ENCODE measurements at places on chromosomes 4 and X.

DNA sequence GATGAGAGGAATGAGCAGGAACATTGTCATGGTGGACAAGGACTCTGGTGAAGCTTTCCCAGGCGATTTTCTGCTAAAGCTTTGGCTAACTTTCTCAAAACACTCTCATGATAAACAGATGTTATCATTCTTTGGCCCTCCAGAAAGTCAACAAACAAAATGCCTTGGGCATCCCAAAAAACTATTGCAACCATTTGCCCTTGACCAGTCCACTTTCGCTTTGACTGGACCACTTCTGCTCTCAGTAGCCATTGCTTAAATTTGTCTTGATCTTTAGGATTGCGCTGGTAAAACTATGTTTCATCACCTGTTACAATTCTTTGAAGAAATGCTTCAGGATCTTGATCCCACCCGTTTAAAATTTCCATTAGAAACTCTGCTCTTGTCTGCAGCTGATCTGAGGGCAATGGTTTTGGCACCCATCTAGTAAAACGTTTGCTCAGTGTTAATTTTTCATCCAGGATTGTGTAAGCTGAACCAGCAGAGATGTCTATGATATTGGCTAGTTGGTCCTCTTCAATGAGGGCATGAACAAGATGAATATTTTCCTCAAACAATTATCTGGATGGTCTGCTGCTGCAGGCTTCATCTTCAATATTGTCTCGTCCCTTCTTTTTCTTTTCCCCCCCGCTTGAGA lies 14.8 kb downstream of the TBC1D1 start:
- DNase-seq, result no peak

DNA sequence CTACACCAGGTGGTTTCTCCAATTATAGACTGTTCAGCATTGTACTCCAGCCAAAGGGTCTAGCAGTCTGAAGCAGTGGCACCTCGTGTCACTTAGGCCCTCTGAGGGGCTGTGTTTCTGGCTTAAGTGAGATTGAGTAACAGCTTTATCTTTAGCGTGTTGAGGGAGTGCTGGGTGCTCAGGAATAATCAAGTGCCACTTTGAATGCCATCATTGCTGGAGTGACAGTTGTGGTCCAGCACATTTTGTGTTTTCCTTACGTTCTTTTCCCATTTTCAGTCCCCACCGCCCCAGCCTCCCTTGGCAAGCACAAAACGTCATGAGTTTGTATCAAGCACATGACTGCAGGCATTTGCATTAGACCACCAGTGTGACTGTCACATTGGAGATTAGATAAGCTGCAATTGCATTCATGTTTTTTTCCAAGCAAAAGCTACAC lies 58.7 kb downstream of the FNIP2 start:
- DNase-seq, result no peak

GRCh38 chrX:45198706-45199105 lies 2.0 kb downstream of the DIPK2B start:
- DNase-seq, result no peak

DNA sequence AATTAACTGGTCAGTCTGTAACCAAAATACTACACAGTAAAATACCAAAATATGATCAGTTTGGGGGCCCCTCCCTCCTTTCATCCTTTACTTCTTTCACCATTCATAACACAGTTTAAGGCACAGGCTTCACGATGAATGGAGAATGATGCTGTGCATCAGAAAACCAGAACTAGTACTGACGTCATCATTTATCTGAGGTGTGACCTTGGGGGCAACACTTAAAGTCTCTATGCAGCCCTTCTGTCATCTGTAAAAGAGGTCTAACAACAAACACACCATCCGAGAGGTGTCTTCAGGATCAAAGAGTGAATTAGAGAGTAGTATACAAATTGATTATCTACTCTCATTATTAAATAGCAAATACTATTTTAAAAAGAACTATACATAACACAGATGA lies 135.4 kb downstream of the SH3KBP1 start:
- DNase-seq, result no peak

DNA sequence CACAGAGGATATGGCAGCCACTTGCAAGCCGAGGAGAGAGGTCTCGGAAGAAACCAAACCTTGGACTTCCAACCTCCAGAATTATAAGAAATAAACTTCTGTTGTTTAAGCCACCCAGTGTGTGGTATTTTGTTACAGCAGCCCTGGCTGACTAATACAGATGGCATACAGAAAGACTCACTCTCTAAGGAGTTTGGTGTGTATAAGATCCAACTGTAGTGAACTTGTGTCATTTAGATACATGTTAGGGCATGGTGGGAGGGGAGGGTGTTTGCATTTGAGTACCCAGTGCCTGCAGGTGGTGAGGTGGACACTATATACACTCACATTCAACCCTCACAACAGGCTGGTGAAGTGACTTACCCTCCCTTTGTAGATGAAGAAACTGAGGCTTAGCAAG lies 233.2 kb upstream of the KLF3 start:
- no peak for DNase-seq

- no peak for DNase-seq
Observed at GRCh38 chr4:76001700-76002099, 5.6 kb downstream of the CXCL9 start.

- DNase-seq, result no peak
Observed at GRCh38 chr4:129490516-129490915, 394.6 kb downstream of the C4orf33 start.

DNA sequence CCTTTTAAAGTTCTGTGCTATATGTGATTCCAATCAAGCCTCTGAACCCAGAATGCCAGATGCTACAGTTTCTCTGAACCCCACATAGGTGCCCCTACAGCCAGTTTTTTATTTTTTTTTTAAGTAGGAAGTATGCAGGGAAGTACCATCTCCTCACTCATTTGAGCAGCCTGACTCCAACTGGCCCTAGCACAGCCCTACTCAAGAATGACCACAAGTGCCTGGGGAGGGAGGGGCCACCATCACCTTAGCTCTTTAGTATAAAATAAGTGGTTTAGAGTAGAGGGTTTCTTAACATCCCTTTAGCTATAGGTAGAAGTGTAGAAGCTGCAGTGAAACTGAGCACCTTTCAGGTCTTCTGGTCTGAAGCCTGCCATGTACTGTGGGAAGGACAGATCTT lies 14.4 kb downstream of the MSN start:
- no peak for DNase-seq

- no peak for DNase-seq
Observed at GRCh38 chrX:136780763-136781162, at the start of gene ARHGEF6. Gene ARHGEF6 (minus strand): TSS chrX:136780932. CDS start chrX:136780882, 50 bp downstream.

DNA sequence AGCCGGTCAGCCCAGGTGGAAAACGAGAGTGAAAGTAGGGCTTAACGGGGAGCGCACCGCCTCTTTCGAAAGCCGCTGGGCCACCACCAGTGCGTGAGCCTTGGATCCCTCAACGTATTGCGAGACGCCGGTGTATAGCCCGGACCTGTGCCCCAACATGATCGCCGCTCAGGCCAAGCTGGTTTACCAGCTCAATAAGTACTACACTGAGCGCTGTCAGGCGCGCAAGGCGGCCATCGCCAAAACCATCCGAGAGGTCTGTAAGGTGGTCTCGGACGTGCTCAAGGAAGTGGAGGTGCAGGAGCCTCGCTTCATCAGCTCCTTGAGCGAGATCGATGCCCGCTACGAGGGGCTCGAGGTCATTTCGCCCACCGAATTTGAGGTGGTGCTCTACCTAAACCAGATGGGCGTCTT lies 929 bp downstream of the MAB21L2 start:
- DNase-seq, result no peak

- DNase-seq, result no peak
Observed at GRCh38 chr4:98565681-98566301, 92.6 kb downstream of the TSPAN5 start.

- DNase-seq, result no peak
Observed at GRCh38 chr4:37073226-37073840, 171.2 kb upstream of the NWD2 start.

GRCh38 chrX:154546354-154547244 lies at the start of gene G6PD:
Gene G6PD (minus strand): TSS chrX:154546846. CDS start chrX:154546155, 691 bp downstream.
- DNase-seq, result peak; percentile 95

DNA sequence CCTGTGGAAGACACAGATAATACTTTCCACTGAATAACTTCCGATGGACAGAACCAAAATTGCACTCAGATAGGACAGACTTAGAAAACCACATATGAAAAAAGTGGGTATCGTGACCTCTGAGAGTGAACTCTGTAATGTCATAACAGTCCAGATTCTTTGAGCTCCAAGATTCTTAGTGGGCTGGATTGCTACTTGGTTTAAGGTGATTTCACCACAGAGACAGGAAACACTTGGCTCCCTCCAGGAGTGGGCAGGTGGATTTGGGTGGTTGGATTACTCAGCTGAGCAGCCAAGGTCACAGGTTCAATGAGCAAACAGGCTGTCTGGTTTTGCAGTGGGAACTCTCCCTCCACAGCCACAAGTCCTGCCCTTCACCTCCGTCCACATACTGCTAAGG lies 126.0 kb downstream of the AFAP1 start:
- no peak for DNase-seq

GRCh38 chr4:6612961-6613675 lies 27.4 kb upstream of the MRFAP1 start:
- DNase-seq, result no peak

GRCh38 chr4:133972586-133972985 lies 229.0 kb downstream of the PABPC4L start:
- DNase-seq, result no peak

GRCh38 chrX:129678614-129679195 lies 23.9 kb upstream of the APLN start:
- DNase-seq, result no peak

DNA sequence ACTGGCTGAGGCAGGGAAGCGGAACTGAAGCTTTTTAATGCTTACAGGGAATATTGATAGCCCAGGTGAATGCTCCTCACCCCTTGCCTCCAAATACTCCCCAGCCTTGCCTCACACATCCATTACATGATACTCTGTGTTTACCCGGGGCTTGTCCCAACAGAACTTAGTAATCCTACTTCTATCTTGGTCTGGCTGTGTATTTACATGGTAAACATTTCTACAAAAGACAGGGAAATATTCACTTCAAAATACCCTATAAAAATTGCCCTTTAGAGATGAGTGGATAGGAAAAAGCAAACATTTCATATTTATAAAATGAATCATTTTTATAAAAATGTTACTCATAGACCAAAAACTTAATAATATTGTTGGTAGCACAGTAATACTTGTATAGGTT lies 120.1 kb downstream of the NHS start:
- no peak for DNase-seq

- no peak for DNase-seq
Observed at GRCh38 chrX:19347916-19348315, 4.2 kb downstream of the PDHA1 start.

DNA sequence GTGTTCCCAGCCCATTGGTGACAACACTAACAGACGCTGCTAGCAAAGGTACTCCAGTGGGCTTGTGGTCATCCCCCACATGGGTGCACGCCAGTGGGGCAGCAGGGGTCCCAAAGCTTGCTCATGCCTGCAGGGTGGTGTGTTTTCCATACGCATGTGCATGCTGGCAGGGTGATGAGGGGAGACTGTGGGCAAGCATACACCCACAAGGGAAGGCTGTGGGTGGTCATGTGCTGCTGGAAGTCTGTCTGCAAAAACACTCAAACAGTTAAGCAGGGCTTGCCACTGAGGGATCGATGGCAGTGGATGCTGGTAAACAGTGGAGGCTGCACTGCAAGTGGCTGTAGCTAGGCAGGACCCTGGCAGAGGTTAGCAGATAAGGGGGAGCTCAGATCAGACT lies 79.9 kb downstream of the FAAH2 start:
- no peak for DNase-seq

DNA sequence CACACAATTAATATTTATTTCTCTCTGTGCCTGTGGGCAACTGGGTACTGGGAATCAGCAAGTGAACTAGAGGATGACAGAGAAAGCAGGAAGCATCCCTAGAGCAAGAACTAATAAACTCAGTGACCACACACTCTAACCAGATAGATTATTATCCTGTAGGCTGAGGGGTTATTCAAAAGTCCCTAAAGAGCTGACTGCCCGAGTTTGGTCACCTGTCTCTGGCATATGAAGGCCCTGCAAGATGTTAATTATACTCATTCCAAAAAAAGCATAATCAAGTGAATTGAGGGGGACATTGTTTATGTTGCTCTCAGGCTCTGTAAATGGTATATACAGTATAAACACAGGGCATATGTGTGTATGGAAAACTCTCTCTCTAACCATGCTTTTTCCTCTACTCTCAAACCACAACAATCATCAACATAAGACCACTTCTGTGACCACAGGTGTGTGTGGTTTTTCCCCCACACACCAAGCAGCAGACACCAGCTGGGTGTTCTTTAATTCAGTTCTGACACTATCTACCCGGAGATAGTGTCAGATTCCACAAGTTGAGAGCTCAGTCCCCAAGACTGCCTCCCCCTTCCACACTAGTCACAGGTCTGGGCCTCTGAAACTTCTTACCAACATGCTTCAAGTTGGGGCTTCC lies 6.2 kb upstream of the HPSE start:
- no peak for DNase-seq

DNA sequence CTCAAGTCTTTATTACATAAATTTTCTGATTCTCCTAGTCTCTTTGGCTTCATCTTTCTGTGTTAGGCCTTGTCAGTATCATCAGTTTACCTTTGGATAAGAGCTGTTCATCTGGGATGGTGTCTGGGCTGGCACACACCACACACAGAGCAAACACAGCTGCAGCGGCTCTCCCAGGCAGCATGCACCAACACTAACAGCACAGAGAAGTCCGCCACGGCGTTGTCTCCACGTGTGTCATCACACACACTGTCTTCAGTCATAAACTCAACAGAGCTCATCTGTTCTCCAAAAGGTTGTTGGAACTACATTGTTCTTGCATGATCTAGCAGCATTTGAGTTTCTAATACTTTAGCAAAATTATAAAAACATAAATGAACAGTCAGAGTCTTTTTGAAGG lies 851.9 kb upstream of the FRG1 start:
- no peak for DNase-seq

DNA sequence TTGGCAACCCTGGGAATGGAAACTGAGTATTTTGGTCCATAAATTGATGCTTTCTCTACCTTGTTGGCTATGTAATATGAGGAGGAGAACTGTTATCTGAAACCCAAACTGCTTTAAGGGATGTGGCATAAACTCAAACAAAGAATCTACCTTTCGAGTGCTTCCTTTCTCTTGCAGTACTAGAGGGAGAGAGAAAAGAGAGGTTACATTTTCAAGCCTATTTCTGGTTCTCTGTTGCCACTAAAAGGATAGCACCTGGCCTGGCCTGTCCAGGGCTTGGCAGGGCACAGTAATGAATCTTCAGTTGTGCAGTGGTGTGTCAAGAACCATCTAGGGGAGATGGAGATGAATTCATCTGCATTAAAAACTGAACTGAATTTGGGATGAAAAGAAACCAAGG lies 308.6 kb downstream of the PTTG2 start:
- no peak for DNase-seq

DNA sequence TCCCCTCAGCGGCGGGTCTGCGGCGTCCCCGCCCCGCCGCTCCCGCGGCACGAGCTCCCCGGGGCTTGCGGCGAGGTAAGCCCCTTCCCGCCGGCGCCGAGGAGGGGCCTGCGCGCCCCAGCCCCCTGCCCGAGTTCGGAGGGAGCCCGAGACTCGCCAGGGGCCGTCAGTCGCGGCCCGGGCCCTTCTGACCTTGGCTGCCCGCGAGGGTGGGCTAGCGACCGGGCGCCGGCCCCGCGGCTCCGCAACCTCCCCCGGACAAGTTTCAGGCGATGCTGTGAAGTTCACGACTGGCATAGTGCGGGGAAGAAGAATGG lies 554 bp downstream of the CDKL5 start:
- DNase-seq, result peak; percentile 53

GRCh38 chr4:174522183-174523024 lies at the start of gene HPGD:
Gene HPGD (minus strand): TSS chr4:174522488. CDS start chr4:174522451, 37 bp downstream.
- peak; percentile 61 for DNase-seq
